ENCODE measurements at places on chromosomes 4 and X. TPM values are rescaled to one million over a fixed set of nuclear protein-coding genes. Genes with fewer than 3 reads are reported as not detected.

DNA sequence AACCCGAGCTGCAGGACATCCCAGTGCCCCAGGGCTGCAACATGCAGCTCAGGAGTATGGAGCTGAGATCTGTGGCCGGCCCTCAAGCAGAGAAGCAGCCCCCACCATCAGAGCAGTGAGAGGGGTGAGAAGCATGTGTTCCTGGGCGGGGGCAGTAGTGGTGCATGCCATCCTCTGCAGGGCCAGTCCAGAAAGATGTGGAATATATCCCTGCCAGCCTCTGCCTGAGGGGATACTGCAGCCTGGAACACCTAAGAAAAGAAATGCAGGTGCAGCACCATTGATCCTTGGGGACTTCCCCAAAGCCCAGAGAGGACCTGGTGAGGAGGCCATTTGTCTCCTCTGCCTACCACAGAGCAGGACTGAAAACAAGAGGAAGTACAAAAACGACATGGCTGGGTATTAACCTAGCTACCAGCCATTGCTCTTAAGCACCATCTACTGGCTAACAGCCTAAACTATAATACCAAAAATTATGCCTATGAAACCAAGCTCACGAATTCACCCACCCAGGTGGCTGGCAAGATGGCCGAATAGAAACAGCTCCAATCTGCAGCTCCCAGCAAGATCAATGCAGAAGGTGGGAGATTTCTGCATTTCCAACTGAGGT lies 158.8 kb downstream of the ADGRA3 start:
- H3K27me3 ChIP-seq, result no peaks in the 10 kb centered on the region
- no peak overlapping the region for H3K4me3 ChIP-seq
- H3K27ac ChIP-seq, result no peak overlapping the region
- no peak for DNase-seq

GRCh38 chrX:18160369-18160768 lies 60.3 kb downstream of the BEND2 start:
- DNase-seq, result no peak
- no peak overlapping the region for H3K4me3 ChIP-seq
- H3K36me3 ChIP-seq, result no peaks in the 10 kb centered on the region
- no peak overlapping the region for H3K27ac ChIP-seq
- no peaks in the 10 kb centered on the region for H3K4me1 ChIP-seq
- H3K27me3 ChIP-seq, result peaks cover 2% of the 10 kb centered on the region

GRCh38 chr4:176066757-176067156 lies 1.1 kb downstream of the WDR17 start:
- no peak overlapping the region for H3K27ac ChIP-seq
- H3K27me3 ChIP-seq, result peaks cover 21% of the 10 kb centered on the region
- H3K36me3 ChIP-seq, result no peaks in the 10 kb centered on the region
- H3K4me1 ChIP-seq, result peaks cover 11% of the 10 kb centered on the region

DNA sequence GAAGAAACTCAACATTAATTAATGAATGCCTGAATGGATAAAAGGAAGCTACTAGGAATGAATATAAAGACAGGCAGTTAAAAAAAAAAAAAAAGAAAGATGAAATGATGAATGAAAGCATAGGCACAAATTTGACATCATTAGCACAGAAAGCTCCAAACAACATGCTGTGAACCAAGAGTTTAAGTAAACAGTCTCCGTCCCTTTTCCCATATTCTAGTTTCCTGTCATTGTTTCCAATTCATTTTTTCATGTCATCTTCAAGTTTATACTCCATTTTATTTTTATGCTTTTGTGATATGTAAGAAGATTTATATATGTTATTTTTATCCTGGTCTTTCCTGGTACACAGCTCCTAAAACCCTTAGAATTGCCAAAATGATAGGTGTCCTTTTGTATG lies 17.7 kb upstream of the AASDH start:
- H3K27me3 ChIP-seq, result no peaks in the 10 kb centered on the region
- peaks cover 5% of the 10 kb centered on the region for H3K4me1 ChIP-seq
- peaks cover 31% of the 10 kb centered on the region for H3K36me3 ChIP-seq
- DNase-seq, result no peak
- H3K4me3 ChIP-seq, result no peak overlapping the region

- H3K4me1 ChIP-seq, result peaks cover 20% of the 10 kb centered on the region
- H3K27me3 ChIP-seq, result no peaks in the 10 kb centered on the region
- H3K27ac ChIP-seq, result no peak overlapping the region
- no peak overlapping the region for H3K4me3 ChIP-seq
- peaks cover 4% of the 10 kb centered on the region for H3K36me3 ChIP-seq
These were observed 19.8 kb upstream of the TBC1D14 start for GRCh38 chr4:6889736-6890324.

- H3K27me3 ChIP-seq, result peaks cover 12% of the 10 kb centered on the region
- DNase-seq, result no peak
- H3K36me3 ChIP-seq, result no peaks in the 10 kb centered on the region
- H3K4me1 ChIP-seq, result peaks cover 6% of the 10 kb centered on the region
These were observed 90.4 kb downstream of the PHOX2B start for GRCh38 chr4:41658163-41658562.

- DNase-seq, result no peak
- no peaks in the 10 kb centered on the region for H3K36me3 ChIP-seq
- no peak overlapping the region for H3K4me3 ChIP-seq
- H3K27ac ChIP-seq, result no peak overlapping the region
- H3K4me1 ChIP-seq, result no peaks in the 10 kb centered on the region
- no peaks in the 10 kb centered on the region for H3K27me3 ChIP-seq
These were observed 185.5 kb downstream of the CEP135 start for GRCh38 chr4:56134266-56134665.

DNA sequence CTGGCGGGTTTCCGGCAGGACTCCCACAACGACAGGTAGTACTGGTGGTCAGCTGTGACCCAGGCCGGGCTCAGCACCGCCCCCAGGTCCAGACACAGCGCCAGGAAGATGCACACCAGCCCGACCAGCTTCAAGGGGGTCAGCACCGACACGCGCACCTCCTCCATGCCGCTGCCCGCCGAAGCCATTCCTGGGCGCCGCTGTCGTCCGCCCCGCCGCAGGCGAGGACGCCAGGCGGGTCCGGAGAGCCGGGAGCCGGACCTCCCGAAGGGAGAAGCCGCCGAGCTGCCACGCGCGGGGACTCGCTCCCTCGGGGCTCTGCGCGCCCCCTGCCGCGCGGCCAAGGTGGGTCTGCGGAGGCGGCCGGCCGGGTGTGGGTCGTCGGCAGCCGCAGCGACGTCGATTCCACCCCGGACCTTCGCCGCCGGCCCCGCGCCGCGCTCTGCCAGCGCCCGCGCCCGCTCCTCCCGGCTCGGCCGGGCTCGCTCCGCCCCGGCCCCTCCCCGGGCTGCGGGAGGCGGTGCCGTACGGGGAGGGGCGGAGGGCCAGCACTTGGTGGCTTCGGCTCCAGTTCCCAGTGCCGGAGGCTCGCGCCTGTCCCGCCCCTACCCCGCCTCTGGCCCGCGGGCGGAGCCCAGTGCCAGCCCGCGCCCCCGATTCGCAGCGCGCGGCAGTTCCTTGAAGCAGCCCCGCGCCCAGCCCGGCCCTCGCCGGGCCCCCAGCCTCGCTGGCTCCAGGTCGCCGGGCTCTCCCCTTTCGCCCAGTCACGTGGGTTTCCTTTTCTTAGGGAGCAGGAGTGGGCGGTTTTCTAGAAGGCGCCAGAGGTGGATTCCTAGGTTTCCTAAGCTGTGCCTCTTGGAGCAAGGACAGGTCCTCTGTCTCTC lies at the start of gene TMEM47:
Gene TMEM47 (minus strand): TSS at position 444 of the 884 bp plus-strand sequence. CDS start 256 bp downstream, at position 188.
- H3K4me3 ChIP-seq, result peak within 1 kb of the TSS; percentile 8
- H3K36me3 ChIP-seq, result no peaks in the 10 kb centered on the region
- H3K4me1 ChIP-seq, result peaks cover 7% of the 10 kb centered on the region
- H3K27ac ChIP-seq, result no peak within 1 kb of the TSS
- DNase-seq, result peak; percentile 13

DNA sequence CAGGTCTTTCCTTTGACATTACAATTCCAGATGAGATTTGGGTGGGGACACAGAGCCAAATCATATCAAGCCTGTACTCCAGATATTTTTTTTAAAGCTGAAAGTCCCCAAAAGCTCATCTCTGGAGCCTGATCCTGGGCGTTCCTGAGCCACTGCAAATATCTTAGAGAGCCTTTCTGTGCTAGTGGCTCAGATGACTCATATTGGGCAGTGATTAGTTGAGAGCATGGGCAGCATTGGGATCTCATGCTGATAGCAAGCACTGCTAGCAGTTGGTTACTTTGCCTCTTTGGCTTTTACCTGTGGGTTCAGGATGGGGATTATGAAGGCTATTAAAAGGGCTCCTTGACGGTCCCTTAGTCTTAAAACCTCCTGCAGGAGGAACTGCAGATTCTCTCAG lies 51.4 kb upstream of the SCRG1 start:
- H3K27me3 ChIP-seq, result peaks cover 1% of the 10 kb centered on the region
- no peaks in the 10 kb centered on the region for H3K4me1 ChIP-seq
- H3K4me3 ChIP-seq, result no peak overlapping the region
- no peak overlapping the region for H3K27ac ChIP-seq
- DNase-seq, result no peak
- no peaks in the 10 kb centered on the region for H3K36me3 ChIP-seq

GRCh38 chr4:60605646-60606354 lies 594.3 kb upstream of the ADGRL3 start:
- DNase-seq, result no peak
- H3K36me3 ChIP-seq, result no peaks in the 10 kb centered on the region
- H3K4me1 ChIP-seq, result no peaks in the 10 kb centered on the region
- no peak overlapping the region for H3K27ac ChIP-seq
- H3K4me3 ChIP-seq, result no peak overlapping the region
- H3K27me3 ChIP-seq, result no peaks in the 10 kb centered on the region

DNA sequence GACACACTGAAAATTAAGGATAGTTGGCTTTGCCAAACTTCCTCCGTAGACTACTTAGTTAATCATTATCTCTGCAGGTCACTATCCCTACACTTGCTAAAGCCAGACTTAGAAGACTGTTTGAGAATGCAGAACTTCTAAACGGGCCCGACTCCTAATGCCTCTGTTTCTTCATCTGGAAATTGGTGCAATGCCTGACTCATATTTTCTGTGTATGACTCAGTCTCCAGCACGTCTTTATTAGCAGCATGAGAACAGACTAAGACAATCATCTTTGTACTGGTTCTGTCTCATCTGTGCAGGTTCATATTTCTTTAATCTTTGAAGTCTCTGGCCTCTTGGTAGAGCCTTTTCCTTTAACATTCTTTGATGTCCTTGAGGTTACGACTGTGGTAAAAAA lies 411.9 kb upstream of the ACTRT1 start:
- no peaks in the 10 kb centered on the region for H3K4me1 ChIP-seq
- H3K4me3 ChIP-seq, result no peak overlapping the region
- H3K36me3 ChIP-seq, result no peaks in the 10 kb centered on the region
- H3K27ac ChIP-seq, result no peak overlapping the region
- no peak for DNase-seq

DNA sequence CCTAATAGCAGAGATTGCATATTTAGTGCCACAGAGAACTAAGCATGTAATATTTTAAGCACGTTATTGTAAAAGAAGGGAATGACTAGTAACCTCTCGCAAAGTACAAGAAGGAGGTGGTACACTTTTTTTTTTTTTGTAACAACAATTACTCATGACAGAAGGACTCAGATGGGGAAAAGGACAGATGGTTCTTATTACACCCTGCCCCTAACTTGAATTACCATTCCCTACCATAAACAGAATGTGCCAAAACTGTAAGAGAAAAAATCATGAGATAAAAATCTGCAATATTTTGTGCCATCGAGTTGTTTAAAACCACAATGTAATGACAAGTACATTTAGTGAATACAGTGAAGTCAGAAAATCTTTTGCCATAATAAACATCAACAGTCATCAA lies 33.0 kb upstream of the RAPGEF2 start:
- H3K4me3 ChIP-seq, result no peak overlapping the region
- no peaks in the 10 kb centered on the region for H3K27me3 ChIP-seq
- no peaks in the 10 kb centered on the region for H3K36me3 ChIP-seq
- DNase-seq, result no peak

GRCh38 chr4:72577211-72577610 lies 8.2 kb upstream of the ADAMTS3 start:
- H3K36me3 ChIP-seq, result no peaks in the 10 kb centered on the region
- DNase-seq, result no peak
- peaks cover 5% of the 10 kb centered on the region for H3K27me3 ChIP-seq
- H3K27ac ChIP-seq, result no peak overlapping the region

DNA sequence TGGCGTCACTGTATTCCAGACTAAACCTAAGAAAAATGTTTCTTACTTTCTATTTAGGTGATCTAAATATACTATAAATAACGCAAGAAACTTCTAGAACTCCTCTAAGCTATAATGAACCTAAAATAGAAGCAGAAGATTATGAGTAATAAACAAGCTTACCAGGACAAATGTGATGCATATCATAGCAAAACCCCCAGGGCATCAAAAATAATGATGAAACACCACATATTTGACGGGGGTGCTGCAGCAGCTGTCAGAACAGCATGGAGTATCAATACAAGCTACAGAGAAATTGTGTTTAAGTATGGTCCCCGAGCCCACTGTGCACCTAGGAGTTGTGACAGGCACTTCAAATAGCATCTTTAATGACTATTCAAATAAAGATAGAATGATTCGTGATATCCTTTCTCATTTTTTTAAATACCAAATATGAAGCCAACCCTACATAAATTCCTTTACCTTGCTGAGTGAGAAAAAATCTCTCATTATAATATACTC lies 337.3 kb downstream of the CENPC start:
- no peaks in the 10 kb centered on the region for H3K36me3 ChIP-seq
- H3K4me3 ChIP-seq, result no peak overlapping the region
- H3K27ac ChIP-seq, result no peak overlapping the region
- H3K27me3 ChIP-seq, result no peaks in the 10 kb centered on the region
- no peaks in the 10 kb centered on the region for H3K4me1 ChIP-seq
- no peak for DNase-seq

DNA sequence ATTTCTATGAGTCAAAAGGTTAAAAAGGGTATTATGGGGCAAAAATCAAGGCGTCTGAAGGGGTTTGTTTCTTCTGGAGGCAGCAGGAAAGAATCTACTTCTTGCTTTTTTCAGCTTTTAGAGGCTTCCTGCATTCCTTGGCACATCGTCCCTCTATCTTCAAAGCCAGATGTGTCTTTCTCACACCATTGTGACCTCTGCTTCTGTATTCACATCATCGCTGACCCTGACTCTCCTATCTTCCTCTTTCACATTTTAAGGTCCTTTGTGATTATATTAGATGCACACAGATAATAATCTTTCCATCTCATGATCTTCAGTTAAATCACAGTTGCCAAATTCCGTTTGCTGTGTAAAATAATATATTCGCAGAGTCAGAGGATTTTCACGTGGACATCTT lies 112.7 kb downstream of the PPP4R3C start:
- no peak overlapping the region for H3K27ac ChIP-seq
- H3K4me3 ChIP-seq, result no peak overlapping the region
- H3K36me3 ChIP-seq, result no peaks in the 10 kb centered on the region
- no peaks in the 10 kb centered on the region for H3K27me3 ChIP-seq

GRCh38 chr4:78056265-78057129 lies 626 bp upstream of the FRAS1 start:
- H3K27me3 ChIP-seq, result peaks cover 53% of the 10 kb centered on the region
- H3K4me3 ChIP-seq, result peak overlapping the region; percentile 72
- H3K36me3 ChIP-seq, result no peaks in the 10 kb centered on the region

DNA sequence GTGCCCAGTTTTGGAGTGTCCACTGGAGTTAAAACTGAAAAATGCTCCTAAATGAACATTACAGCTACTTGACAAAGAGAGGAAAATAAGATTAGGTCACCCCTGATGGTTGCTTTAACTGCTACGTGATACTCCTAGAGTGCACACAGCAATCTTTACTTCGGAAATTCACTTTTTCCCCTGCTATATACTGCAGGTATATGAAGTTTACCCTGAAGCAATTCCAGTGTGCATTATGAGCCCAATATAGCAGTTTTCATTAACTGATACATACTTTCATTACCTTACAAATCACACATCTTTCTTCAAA lies 773 bp upstream of the ZNF827 start:
- DNase-seq, result no peak
- peaks cover 34% of the 10 kb centered on the region for H3K4me1 ChIP-seq
- H3K27me3 ChIP-seq, result no peaks in the 10 kb centered on the region
- peak overlapping the region; percentile 90 for H3K27ac ChIP-seq
- peaks cover 6% of the 10 kb centered on the region for H3K36me3 ChIP-seq

BANK1 gene
- not detected for total RNA-seq

ATP1B4 gene
- not detected for total RNA-seq

MAGEA10 gene
- total RNA-seq, result not detected

VGLL1 gene
- total RNA-seq, result not detected

SLC7A11 gene
- total RNA-seq, result 4.9 TPM

PRPS2 gene
- total RNA-seq, result 110 TPM

CSAG3 gene
- total RNA-seq, result 0.23 TPM
